ENCODE measurements at places on chromosomes 3 and 15.

- peak; percentile 72 for DNase-seq
These were observed 109.3 kb downstream of the SHQ1 start for GRCh38 chr3:72738752-72739530.

GRCh38 chr15:38714309-38715072, 149.9 kb upstream of the RASGRP1 start:
- no peak for DNase-seq

GRCh38 chr3:57004229-57004628, 56.2 kb upstream of the SPATA12 start:
- no peak for DNase-seq

DNA sequence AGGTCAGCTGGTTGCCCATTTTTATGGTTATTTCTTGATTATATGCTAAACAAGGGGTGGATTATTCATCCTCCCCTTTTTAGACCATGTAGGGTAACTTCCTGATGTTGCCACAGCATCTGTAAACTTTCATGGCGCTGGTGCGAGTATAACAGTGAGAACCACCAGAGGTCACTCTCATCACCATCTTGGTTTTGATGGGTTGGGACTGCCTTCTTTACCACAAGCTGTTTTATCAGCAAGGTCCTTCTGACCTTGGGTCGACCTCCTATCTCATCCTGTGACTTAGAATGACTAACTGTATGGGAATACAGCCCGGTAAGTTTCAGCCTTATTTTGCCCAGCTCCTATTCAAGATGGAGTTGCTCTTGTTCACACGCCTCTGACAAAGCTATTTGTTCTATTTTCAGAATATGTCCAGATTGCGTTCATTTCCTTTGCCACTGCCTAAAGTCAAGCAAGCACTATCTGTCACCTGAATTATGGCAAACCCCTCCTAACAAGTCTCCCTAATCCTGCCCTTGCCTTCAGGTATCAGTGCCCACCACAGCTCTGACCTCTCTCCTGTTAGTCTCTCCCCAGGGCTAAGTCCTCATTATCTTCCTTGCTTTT, 308.5 kb downstream of the ROBO2 start:
- no peak for DNase-seq

GRCh38 chr3:197912741-197913476, 37.1 kb upstream of the RPL35A start:
- no peak for DNase-seq

- DNase-seq = no peak
These were observed 36.6 kb upstream of the SLC9A9 start for GRCh38 chr3:143884861-143885260.

DNA sequence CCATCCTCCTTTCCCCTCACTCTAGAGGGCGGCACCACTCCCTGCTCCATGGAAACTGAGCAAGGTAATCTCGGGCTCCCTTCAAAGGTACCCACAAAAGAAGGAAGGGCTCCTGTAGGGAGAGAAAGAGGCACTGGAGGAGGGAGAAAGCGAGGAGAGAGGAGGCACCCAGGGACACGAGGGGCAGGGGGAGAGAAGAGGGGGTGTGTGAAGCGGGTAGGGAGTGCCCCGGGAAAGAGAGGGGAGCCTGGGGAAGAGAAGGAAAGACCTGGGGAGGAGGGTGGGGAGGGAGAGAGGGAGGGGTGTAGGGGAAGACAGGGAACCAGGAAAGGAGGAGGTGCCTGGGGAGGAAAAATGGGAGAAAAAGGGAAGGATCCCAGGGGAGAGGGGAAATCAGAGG, 523 bp downstream of the VILL start:
- DNase-seq = no peak

- DNase-seq = no peak
These were observed 151.9 kb upstream of the LINGO1 start for GRCh38 chr15:77784361-77785292.

DNA sequence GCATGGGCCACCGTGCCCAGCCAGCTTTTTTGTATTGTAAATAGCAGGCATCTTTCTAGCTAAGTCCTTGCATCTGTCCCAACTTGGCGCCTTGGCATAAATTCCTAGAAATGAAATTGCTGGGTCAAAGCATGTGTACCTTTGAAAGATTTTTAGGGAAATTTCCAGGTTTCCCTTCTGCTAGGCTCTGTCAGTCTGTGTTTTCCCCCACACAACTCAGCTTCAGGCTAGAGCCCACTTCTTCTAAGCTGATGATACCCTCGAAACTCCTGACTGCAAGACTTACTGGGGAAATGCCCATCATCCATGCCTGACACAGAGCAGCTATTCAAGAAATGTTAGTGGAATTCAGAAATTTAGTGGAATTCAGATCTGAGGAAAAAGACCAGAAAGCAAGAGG, 10.8 kb upstream of the RPL32 start:
- no peak for DNase-seq

DNA sequence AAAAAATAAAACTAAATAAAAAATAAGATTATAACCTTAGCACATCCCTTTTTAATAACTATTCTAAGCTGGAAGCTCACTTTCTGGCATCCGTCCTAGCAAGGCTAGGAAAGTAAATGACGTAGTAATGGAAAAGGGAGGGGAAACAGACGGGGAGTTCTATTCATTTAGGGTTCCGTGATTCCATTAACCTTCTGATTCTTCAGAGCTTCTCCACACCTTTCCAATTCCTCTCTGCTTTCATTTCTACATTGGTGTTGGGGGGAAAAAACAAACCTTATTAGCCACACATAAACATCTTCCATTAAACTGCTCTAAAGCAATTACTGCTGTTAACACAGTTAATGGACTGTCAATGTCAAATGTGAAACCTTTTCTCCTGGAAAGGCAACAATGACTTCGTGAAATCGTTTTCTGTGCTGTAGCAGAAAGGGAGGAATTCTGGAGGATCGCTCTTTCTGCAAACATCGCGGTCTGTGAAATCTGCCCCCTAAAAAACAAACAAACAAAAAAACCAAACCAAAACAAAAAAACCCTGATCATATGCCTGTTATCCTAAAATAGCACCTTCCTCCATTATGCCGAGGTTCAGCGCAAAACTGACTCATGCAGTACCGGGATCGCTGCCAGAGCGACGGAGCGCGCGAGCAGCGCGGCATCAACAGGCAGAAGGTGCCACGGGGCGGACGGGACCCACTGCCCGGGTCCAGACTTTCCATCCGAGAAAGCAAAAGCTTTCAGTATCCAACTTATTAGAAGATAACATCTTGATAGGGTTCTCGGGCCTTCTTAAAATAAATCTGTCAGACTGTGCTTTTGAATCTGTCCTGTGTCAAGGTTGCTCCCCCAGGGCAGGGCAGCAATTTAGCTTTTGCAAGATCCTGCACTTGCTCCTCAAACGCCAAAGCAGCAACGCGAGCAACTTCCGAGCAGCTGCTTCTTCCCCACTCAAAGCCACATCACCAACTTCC, 156.2 kb downstream of the FGF12 start:
- no peak for DNase-seq
